Aorta (tissue), 5 donors: ENCODE measurements at places on chromosomes 13 and 19. TPM values are rescaled to one million over a fixed set of nuclear protein-coding genes. Genes with fewer than 3 reads are reported as not detected.

SPIB gene
- polyA plus RNA-seq = 5.1 TPM

IL4I1 gene
- polyA plus RNA-seq = not detected

FPR3 gene
- 11.9 TPM for polyA plus RNA-seq

FUT6 gene
- 0.05 TPM for polyA plus RNA-seq

UBE2L5 gene
- polyA plus RNA-seq = 0.61 TPM

VSTM1 gene
- not detected for polyA plus RNA-seq

CYP4F22 gene
- polyA plus RNA-seq = not detected

ZNF154 gene
- 5.2 TPM for polyA plus RNA-seq

PGLYRP1 gene
- 1.9 TPM for polyA plus RNA-seq

- no peak overlapping the region for H3K4me3 ChIP-seq
- no peaks in the 10 kb centered on the region for H3K36me3 ChIP-seq
- no peak overlapping the region for H3K27ac ChIP-seq
- H3K4me1 ChIP-seq = peaks cover 2% of the 10 kb centered on the region
- H3K27me3 ChIP-seq = no peaks in the 10 kb centered on the region
Measured at GRCh38 chr13:32726374-32727037, 140.3 kb downstream of the PDS5B start.

DNA sequence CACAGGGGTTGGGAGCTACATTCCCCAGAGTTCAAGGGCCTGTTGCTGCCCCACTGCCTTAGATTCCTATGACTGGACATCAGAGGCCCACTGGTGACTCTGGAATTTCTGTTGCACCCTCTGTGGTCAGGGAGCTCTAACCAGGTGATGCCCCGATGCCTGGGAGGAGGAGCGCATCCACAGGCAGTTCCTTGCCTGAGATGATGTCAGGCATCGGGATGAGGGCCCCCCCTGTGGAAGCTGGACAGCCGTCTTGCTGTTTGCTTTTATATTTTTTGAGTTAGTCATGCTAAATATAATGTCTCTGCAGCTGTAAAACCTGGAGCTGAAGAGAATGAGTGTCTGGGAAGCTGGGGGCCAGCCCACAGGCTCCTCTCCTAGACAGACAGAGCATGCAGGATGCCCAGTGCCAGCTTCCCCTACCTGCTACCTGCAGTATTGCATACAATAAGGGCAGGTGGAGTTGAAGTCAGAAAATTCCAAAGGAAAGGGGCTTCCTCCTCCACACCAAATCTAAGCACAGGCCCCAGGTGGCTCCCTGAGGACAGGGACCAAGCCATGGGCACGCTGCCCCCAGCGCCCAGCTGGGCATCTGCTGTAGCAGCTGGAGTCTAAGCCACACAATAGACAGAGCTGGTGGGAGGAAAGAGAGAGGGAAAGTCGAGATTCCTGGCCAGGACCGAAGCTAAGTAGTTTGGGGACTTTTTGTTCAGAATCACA lies 16.2 kb downstream of the COL4A2 start:
- H3K4me3 ChIP-seq = no peak overlapping the region
- H3K36me3 ChIP-seq = no peaks in the 10 kb centered on the region
- H3K27ac ChIP-seq = no peak overlapping the region
- no peak for DNase-seq
- no peaks in the 10 kb centered on the region for H3K27me3 ChIP-seq

DNA sequence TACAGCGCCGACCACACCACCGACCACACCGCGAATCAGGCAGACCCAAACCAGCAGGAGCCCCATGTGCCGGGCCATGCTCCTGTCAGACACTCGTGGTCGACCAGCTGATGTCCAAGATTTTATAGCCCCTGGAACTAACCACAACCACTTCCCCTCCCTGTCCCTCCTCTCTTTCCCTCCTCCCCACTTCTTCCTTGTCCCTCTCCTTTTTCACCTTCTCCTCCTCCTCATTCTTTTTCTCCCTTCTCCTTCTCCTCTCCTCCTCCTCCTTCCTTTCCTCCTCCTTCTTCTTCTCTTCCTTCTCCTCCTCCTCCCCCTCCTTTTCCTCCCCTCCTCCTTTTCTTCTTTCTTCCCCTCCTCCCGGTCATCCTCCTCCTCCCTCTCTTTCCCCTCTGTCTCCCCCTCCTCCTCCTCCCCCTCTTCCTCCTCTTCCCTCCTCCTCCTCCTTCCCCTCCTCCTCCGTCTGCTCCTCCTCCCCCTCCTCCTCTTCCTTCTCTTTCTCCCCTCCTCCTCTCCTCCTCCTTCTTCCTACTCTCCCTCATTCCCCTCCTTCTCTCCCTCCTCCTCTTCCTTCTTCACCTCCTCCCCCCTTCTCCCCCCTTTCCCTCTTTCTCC lies 670 bp downstream of the BSPH1 start:
- H3K36me3 ChIP-seq = no peaks in the 10 kb centered on the region
- no peak overlapping the region for H3K4me3 ChIP-seq
- DNase-seq = no peak
- no peaks in the 10 kb centered on the region for H3K27me3 ChIP-seq
- no peaks in the 10 kb centered on the region for H3K4me1 ChIP-seq

GRCh38 chr19:14505488-14506239 lies 9.7 kb upstream of the GIPC1 start:
- no peaks in the 10 kb centered on the region for H3K27me3 ChIP-seq
- no peaks in the 10 kb centered on the region for H3K36me3 ChIP-seq
- H3K4me3 ChIP-seq = no peak overlapping the region
- H3K4me1 ChIP-seq = no peaks in the 10 kb centered on the region
- DNase-seq = peak; percentile 67

- no peak overlapping the region for H3K4me3 ChIP-seq
- no peak overlapping the region for H3K27ac ChIP-seq
- H3K27me3 ChIP-seq = no peaks in the 10 kb centered on the region
- H3K36me3 ChIP-seq = no peaks in the 10 kb centered on the region
- peak; percentile 78 for DNase-seq
- H3K4me1 ChIP-seq = no peaks in the 10 kb centered on the region
Measured at GRCh38 chr19:47323872-47324271, 8.1 kb upstream of the C5AR2 start.

GRCh38 chr13:30388406-30389283 lies 33.6 kb upstream of the UBE2L5 start:
- DNase-seq = no peak
- H3K27ac ChIP-seq = no peak overlapping the region
- no peaks in the 10 kb centered on the region for H3K27me3 ChIP-seq
- no peaks in the 10 kb centered on the region for H3K4me1 ChIP-seq
- no peaks in the 10 kb centered on the region for H3K36me3 ChIP-seq

GRCh38 chr19:8478598-8478997 lies 23.8 kb downstream of the PRAM1 start:
- no peak overlapping the region for H3K4me3 ChIP-seq
- H3K4me1 ChIP-seq = no peaks in the 10 kb centered on the region
- H3K27ac ChIP-seq = no peak overlapping the region
- no peak for DNase-seq

- no peak overlapping the region for H3K4me3 ChIP-seq
- no peaks in the 10 kb centered on the region for H3K36me3 ChIP-seq
- DNase-seq = peak; percentile 88
- H3K27me3 ChIP-seq = no peaks in the 10 kb centered on the region
Measured at GRCh38 chr19:15374796-15375440, 4.7 kb downstream of the AKAP8 start.

- no peak for DNase-seq
- H3K27me3 ChIP-seq = no peaks in the 10 kb centered on the region
- H3K4me3 ChIP-seq = no peak overlapping the region
- no peaks in the 10 kb centered on the region for H3K36me3 ChIP-seq
- H3K27ac ChIP-seq = no peak overlapping the region
Measured at GRCh38 chr13:59446391-59446790, 717.3 kb downstream of the DIAPH3 start.

- no peaks in the 10 kb centered on the region for H3K4me1 ChIP-seq
- no peaks in the 10 kb centered on the region for H3K27me3 ChIP-seq
- no peaks in the 10 kb centered on the region for H3K36me3 ChIP-seq
- no peak for DNase-seq
- H3K27ac ChIP-seq = no peak overlapping the region
Measured at GRCh38 chr19:18669524-18669817, 14.0 kb upstream of the CRTC1 start.

DNA sequence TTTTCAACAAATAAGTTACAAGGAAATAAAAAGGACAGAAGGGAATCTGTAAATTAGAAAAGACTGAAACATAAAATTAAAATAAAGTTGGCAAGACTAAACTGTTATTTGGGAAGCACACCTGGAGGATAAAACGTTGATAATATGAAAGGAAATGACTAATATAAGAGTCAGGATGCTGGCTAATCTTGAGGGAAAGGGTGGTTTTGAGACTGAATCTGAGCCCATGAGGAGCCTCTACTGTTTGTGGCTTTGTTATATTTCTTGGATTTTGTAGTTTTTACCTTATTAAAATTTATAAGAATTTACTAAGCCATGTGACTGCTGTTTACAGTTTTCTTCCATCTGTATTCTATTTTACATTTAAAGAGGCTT lies 718.0 kb upstream of the SPRY2 start:
- DNase-seq = no peak
- H3K4me3 ChIP-seq = no peak overlapping the region
- no peaks in the 10 kb centered on the region for H3K36me3 ChIP-seq
- H3K27ac ChIP-seq = no peak overlapping the region
- no peaks in the 10 kb centered on the region for H3K27me3 ChIP-seq

- H3K4me1 ChIP-seq = peaks cover 3% of the 10 kb centered on the region
- H3K27ac ChIP-seq = no peak overlapping the region
- H3K27me3 ChIP-seq = no peaks in the 10 kb centered on the region
- H3K4me3 ChIP-seq = no peak overlapping the region
- no peak for DNase-seq
- H3K36me3 ChIP-seq = no peaks in the 10 kb centered on the region
Measured at GRCh38 chr13:96020931-96021330, 32.3 kb downstream of the UGGT2 start.

GRCh38 chr19:10604460-10604980 lies 17.4 kb upstream of the AP1M2 start:
- peak overlapping the region; percentile 68 for H3K27ac ChIP-seq
- no peaks in the 10 kb centered on the region for H3K27me3 ChIP-seq
- no peak for DNase-seq
- H3K4me1 ChIP-seq = peaks cover 2% of the 10 kb centered on the region
- no peaks in the 10 kb centered on the region for H3K36me3 ChIP-seq

- no peak overlapping the region for H3K4me3 ChIP-seq
- no peaks in the 10 kb centered on the region for H3K27me3 ChIP-seq
- H3K36me3 ChIP-seq = no peaks in the 10 kb centered on the region
- DNase-seq = no peak
- no peak overlapping the region for H3K27ac ChIP-seq
- no peaks in the 10 kb centered on the region for H3K4me1 ChIP-seq
Measured at GRCh38 chr13:22422712-22423111, 751.8 kb downstream of the FGF9 start.

GRCh38 chr13:35659796-35660195 lies 183.3 kb upstream of the MAB21L1 start:
- DNase-seq = no peak
- no peaks in the 10 kb centered on the region for H3K4me1 ChIP-seq
- H3K4me3 ChIP-seq = no peak overlapping the region
- no peaks in the 10 kb centered on the region for H3K36me3 ChIP-seq
- H3K27me3 ChIP-seq = no peaks in the 10 kb centered on the region
